ENCODE measurements at places on chromosomes 12 and 14.

DNA sequence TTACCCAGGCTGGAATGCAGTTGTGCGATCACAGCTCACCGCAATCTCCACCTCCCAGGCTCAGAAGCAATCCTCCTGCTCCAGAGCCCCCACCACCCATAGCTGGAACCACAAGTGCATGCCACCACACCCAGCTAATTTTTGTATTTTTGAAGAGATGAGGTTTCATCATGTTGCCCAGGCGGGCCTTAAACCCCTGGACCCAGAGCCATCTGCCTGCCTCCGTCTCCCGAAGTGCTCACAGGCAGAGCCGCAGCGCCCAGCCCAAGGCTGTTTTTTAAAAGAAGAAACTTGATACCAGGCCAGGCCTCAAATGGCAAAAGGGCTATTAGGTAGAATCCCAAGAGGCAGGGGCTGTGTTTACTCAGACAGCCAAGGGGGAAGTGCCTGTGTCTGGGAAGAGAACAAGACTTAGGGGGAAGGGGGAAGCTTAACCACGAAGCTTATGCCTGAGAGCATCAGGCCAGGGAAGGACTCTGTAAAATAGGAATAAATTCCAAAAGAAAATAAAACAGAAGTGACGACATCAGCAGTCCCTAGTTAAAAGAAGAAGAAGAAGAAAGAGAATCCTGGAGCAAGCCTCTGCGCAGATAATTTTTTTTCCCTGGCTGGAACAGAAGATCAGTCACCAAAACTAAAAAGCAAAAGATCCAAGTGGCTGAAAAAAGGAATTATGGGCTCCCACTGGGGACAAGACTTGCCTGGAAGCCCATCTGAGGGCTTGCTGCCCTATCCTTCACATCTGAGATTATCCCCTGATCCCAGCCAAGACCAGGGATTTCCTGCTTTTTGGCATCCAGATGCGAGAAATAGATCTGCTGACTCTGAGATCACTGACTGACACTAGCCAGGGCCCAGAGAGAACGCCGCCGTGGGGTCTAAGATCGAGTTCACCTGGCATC is 170.5 kb downstream of the NDUFA12 start:
- no peak for DNase-seq

DNA sequence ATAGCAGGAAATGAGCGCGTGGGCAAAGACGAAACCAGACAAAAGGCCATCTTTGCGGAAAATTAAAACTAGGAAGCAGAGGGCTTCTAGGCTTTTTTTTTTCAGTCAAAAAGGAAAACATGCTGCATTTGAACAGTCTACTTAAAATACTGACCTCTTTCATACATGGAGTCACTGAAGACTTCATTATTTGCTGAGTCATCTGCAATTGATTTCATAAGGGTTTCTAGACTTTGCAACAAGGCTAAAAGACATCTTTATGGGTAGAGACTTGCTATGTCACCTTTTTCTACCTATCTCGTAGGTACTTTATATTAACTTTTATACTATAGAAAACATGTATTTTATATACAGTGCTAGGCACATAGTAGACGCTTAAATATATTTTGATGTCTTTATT is 238.4 kb downstream of the TMEM132D start:
- DNase-seq, result no peak

- no peak for DNase-seq
Observed at GRCh38 chr12:18290386-18290785, 29.1 kb downstream of the PIK3C2G start.

DNA sequence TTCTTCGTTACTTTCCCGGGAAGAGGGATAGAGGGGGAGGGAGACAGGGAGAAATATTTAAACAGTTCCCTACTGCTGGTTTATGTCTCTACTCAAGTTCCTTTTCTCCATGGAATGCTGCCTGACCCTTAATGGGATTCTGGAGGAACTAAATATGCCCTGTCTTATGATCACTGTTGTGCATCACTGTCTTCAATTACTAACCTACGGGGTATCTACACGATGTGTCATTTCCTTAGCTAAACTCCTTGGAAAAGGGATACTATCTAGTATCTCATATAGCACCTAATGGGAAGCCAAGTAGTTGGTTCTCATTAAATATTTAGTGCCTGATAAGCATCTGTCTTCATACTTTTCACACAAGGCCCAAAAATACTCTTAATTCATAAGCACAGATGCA is 37.5 kb upstream of the FBLN5 start:
- DNase-seq, result no peak

- no peak for DNase-seq
Observed at GRCh38 chr14:99792551-99793212, 531 bp upstream of the EML1 start.
